ENCODE measurements at places on chromosomes 16 and 17.

DNA sequence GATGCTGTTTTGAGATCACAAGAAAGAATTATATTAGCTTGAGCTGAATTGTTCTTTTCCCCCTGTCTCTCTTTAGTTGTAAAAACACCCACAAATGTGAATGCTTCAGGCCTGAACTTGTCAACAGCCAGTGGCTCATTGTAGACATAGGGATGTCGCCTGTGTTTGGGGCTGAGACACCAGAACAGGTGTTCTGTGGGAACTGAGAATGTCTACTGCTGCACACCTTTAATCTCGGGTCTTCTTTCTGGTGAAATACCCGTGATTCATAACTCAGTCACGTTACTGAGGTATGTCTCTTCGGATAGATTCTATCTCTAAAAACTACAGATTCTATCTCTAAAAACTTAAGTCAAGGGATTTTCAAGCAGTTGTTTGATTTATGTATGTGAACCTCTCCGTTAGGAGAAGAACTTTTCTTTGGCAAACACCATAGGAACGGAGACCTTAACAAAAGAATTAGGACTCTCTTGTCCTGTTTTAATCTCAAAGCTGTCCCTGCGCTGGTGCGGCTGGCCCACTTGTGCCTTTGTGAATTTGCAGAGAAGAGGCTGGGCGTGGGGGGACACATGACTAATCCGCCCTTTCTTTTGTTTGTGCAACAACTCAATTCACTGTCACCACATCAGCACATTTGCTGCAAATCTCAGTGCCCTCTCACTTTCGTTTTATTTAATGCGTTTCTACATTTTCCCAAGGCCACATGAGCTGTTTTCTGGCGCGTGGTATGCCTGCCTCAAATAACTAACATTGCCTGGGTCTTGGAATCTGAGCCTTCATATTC lies 643.0 kb downstream of the MAF start:
- no peak for DNase-seq

- no peak for DNase-seq
Measured at GRCh38 chr16:27860091-27860490, 203.4 kb downstream of the GSG1L start.

- DNase-seq: no peak
Measured at GRCh38 chr16:81214745-81215166, 23.7 kb upstream of the BCO1 start.

- no peak for DNase-seq
Measured at GRCh38 chr16:23521037-23521743, 10.9 kb upstream of the GGA2 start.

DNA sequence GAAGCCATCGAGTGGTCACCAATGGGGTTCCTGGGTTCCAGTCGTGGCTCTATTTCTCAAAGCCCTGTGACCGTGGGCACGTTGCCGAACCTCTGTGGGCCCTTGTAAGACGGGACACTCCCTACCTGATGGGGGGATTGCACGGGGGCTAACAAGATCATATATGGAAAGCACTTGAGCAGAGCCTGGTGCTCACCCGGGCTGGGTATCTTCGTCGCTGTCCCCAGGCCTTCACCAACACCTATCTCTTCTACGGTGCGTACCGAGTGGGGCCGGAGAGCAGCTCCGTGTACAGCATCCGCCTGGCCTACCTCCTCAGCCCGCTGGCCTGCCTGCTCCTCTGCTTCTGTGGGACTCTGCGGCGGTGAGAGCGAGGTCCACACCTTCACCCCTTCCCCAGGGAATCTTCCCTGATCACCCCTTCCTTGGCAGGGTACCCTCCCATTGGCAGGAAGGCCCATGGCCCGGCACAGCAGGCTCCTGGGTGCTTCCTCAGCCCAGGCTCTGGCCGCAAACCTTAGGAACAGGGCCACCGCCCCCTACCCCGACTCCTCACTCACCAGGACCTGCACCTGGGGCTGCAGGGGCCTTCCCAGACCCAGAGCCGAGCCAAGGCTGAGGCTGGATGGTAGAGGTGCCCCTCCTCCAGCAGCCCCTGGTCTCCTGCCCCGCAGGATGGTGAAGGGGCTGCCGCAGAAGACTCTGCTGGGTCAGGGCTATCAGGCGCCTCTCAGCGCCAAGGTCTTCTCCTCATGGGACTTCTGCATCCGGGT lies 2.8 kb downstream of the TMC8 start:
- no peak for DNase-seq

DNA sequence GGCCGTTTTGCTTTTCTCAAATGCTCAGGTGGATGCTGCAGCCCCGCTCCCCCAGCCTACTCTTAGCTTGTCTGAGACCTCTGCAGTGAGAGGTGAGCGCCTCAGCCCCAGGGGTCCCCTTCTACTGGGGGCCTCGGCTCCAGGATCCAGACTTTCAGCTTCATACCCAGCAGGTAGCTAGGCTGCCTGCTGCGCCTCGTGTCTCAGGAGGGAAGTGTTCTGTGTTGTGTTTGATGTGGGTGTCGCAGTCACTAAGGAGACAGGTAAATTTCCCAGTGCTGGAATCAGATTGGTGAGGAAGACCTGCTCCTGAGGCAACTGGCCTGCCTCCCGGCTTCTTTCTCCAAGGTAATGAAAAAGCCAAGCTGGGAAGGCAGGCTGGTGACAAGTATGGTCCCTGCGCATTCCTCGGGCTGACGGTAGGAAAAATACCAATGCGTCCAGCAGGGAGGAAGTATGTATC lies 604.0 kb upstream of the SALL1 start:
- no peak for DNase-seq

DNA sequence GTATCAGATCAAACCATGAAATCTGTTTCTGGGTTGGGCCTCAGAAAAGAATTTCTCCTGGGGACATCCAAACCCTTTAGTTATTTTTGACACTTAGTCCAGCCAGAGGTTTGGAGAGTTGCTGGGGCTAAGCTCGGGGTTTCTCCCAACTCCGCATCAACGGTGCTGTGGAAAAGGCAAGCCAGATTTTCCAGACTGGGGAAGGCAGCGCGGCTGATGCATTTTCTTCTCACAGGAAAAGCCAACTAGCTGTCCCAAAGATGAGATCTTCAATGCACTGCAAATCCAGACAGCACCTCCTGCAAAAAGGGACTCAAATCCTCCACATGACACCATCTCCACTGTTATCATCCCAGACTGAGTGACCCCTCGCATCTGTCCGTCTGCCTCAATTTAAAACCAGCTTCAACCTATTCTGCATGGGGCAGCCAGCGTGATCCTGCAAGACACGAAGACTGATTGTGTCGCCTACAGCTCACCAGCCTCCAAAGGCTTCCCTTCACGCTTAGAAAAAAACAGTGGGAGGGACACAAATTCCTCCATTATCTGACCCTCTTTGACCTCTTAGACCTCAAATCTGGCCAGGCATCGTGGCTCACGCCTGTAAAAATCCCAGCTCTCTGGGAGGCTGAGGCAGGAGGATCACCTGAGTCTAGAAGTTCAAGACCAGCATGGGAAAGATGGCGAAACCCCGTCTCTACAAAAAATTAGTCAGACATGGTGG lies 62.0 kb downstream of the GAS7 start:
- DNase-seq: no peak

DNA sequence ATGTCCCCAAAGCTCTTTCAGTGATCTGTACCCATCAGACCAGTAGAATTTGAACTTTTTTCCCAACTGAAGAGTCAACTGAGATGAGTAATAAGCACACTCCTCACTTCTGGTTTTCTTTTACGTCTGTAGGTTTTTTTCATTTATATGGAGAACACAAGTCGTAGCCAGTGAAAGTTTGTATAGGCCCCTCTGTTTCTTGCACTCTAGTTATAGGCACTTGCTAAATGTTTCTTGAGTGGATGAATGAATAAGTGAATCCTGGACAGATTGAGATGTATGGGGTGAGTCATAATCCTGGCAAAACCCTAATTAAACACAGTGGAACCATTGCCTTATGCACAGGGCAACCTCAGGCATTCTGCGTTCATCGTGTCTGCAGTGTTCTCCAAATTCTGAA lies 193.7 kb upstream of the TBX2 start:
- DNase-seq: no peak

GRCh38 chr17:33528846-33529245 lies 235.8 kb upstream of the ASIC2 start:
- no peak for DNase-seq

GRCh38 chr17:56973520-56973919 lies 4.4 kb upstream of the SCPEP1 start:
- DNase-seq: no peak

- DNase-seq: peak; percentile 5
Measured at GRCh38 chr16:84065536-84066132, 23.0 kb upstream of the SLC38A8 start.

DNA sequence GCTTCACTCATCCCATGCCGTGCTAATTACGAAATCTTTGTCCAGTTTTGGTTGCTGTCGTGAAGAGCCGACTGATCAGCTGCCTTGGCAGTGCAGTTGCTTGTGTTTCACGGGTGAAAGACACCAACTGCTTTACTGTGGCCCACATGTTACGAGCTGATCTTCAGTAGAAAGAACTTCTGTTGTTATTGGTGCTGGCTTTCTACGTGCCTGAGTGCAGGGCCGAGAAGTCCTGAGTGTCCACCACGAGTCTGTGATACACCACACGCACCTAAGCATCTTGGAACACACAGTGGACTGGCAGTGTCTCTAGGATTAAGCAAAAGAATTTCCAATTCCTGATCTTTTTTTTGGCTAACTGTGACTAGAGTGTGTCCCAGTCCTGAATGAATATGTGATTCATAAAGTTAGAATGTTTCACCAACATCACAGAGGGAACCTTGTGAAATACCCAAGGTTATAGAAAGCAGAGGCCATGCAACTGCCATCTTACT lies 70.4 kb upstream of the CLEC18A start:
- no peak for DNase-seq

DNA sequence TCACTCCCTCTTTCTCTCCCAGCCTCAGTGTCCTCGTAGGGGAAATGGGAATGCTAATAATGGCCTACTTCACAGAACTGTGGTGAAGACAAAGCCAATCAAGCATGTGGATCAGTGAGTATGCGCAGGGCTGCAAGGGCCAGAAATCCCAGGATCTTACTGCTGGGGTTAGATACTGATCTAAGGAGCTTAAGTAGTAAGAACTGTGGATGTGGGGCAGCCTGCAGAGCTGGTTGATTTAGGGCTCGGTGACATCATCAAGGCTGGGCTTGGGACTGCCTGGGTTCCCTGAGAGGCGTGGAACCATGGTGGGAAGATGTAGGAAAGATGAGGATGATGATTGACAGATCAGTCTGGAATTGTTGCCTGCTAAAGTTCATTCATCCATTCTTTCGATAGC lies 25.6 kb downstream of the GOSR2 start:
- DNase-seq: no peak

DNA sequence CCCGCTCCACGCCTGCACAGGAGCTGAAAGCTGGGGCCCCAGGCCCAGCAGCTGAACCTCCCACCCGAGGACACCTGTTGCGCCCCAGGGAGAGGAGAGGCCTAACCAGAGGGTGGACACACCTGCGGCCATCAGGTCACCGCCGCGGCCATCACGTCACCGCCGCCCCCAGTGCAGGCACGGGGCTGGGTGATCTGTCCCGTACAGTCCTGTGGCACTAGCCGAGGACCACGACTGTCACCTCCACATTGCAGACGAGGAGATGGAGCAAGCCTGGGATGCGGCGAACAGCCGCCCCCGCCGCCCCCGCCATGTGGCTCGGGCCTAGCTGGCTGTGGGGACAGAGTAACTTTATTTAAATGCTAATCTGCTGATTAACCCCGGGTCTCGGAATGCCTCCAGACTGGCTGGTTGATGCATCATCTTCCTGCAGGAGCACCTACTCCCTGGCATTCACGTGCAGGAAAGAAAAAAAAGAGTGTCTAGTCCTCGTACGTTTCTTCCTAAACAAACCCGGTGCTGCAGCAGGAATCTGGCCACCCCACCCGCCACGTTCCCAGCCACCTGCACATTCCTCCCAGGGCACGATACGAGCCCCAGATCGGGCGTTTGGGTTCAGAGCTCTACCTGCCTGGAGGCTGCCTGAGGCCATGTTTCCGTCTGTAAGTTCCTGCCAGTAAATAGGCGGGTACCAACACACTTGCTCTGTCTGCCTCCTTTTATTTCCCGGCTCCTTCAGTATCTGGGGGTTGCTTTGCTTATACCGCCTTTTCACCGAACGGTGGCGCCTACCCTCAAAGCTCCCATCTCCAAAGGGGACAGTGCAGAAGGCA lies 29.9 kb downstream of the PIEZO1 start:
- DNase-seq: no peak

DNA sequence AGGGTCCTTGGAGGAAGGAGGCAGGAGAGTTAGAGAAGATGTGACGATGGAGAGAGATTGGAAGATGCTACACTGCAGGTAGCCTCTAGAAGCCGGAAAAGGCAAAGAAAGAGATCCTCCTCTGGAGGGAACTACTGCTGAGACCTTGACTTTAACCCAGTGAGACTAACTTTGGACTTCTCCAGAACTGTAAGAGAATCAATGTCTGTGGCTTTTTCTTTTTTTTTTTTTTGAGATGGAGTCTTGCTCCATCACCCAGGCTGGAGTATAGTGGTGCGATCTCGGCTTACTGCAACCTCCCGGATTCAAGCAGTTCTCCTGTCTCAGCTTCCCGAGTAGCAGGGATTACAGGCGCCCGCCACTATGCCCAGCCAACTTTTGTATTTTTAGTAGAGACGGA lies 8.7 kb downstream of the BCL7C start:
- no peak for DNase-seq

DNA sequence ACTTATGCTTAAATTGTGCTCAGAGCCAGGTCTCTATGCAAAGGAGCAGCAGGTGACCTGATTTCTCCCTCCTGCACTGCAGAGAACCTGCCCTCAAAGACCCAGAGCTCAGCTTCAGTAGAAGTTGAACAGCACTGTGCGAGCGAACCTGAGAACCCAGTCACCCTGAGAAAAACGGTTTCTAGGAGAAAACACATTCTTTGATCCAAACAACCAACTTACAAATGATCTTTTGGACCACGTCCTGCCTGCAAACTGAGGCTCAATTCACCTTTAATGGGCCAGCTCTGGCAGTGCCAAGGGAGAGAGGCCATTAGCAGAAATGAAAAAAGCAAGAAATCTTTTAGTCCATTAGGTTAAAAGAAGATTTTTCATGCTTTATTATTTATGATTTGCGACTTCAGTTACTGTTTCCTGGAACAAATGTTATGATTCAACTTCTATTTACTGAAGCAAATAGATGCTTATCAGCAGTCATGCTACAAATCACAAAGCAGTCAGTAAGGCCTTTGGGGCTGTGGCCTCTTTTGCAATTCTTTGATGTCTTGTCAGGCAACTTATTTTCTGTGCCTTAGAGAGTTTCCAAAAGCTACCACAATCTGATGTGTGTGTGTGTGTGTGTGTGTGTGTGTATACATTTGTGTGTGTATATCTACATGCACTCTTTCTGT lies 65.7 kb upstream of the LRRC37A3 start:
- DNase-seq: no peak

DNA sequence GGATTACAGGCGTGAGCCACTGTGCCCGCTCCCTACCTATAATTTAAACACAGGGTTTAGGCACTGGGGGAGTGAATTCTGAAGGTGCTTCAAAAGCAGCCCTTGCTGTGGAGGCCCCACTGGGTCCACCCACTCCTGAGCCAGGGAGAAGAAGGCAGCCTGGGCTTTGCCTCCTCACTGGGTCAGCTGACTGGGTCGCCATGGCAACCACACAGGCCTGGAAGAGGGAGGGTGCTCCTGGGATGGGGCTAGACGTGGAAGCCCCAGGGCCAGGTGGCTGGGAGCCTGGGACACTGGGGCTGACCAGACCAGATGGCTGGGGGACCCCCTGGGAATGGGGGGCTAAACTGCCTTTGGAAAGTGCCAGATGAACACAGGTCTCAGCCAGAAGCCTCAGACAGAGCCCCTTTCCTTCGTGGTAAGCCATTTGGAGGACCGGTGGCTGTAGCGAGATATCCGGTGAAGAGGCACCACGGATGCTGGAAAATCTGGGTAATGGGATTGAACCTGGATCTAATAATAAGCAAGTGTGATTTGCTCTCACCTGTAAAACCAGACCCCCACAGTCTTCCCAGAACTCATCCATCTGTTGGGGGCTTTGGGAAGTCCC lies 32.9 kb downstream of the TRARG1 start:
- peak; percentile 35 for DNase-seq
